ENCODE measurements at places on chromosomes 7 and 10. TPM values are rescaled to one million over a fixed set of nuclear protein-coding genes. Genes with fewer than 3 reads are reported as not detected.

TAS2R4 gene
- total RNA-seq, result 0.42 TPM

SMNDC1 gene
- total RNA-seq, result 14.4 TPM

KCNMA1 gene
- 0.05 TPM for total RNA-seq

CNTNAP2 gene
- not detected for total RNA-seq

UCN3 gene
- not detected for total RNA-seq

C10orf143 gene
- 0.14 TPM for total RNA-seq

COMMD3 gene
- total RNA-seq, result 40.0 TPM

PNLIPRP3 gene
- total RNA-seq, result not detected

PRLHR gene
- not detected for total RNA-seq

ZPBP gene
- total RNA-seq, result not detected

ANKRD1 gene
- 829 TPM for total RNA-seq

CNNM2 gene
- 6.3 TPM for total RNA-seq

CALML5 gene
- not detected for total RNA-seq

HPS1 gene
- total RNA-seq, result 32.7 TPM

ABCB1 gene
- 4.6 TPM for total RNA-seq
